ENCODE measurements at places on chromosomes 5 and 9.
A peak's percentile ranks its signal among the peaks of the same experiment; 100 is the strongest.

DNA sequence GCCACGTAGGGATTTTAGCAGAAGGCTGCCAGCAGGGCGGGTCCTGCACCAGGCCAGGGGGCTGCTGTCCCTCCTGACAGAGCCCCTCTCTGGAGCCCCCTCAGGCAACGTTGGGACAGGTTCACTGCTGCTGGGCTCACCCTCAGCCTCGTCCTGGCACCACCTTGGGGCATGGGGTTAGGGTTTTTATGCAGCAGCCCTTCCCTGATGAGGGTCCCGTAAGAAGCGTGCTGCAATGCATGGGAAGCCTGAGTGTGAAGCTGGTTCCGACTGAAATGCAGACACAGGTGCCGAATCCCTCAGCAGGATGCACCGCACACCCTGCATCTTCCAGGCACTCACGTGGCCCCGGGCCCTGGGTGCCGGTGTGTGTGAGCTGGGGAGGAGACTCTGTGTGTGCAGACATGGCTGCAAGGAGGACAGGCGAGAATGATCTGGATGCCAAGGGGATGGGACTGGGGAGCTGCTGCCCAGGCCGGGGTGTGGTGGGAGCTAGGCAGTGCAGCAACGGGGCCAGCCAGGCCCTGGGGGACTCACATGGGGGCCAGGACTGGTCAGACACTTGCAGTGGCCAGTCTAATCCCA, 27.1 kb downstream of the ZDHHC11B start:
- no peak for DNase-seq

- DNase-seq, result no peak
Measured at GRCh38 chr5:131999441-132000240, 11.8 kb downstream of the ACSL6 start.

GRCh38 chr9:136551401-136552116, 5.7 kb upstream of the NOTCH1 start:
- peak; percentile 67 for DNase-seq

- DNase-seq, result peak; percentile 72
Measured at GRCh38 chr9:14768405-14769229, 46.1 kb upstream of the CER1 start.

- peak; percentile 42 for DNase-seq
Measured at GRCh38 chr9:130051855-130052254, 1.9 kb upstream of the GPR107 start.

DNA sequence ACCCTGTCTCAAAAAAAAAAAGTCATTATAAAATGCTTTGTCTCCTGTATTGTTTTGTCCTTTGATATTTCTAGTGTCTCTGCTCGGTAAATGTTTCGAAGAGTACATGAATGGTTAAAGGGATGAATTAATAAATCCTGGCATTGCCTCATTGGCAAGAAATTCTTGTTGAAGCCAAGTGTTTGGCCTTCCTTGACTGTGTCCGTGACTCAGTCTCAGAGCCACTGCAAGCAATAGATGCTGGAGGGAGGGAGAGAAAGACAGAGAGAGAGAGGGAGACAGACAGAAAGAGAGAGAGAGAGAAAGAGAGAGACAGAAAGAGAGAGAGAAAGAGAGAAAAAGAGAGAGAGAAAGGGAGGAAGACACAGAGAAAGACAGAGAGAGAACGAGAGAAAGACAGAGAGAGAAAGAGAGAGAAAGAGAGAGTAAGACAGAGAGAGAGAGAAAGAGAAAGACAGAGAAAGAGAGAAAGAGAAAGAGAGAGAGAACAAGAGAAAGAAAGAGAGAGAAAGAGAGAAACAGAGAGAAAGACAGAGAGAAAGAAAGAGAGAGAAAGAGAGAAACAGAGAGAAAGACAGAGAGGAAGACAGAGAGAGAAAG, 72.5 kb upstream of the RXRA start:
- DNase-seq, result no peak
